ENCODE measurements at places on chromosomes 6 and 20.

- DNase-seq = no peak
These were observed 35.8 kb downstream of the HLA-DMB start for GRCh38 chr6:32905078-32905477.

DNA sequence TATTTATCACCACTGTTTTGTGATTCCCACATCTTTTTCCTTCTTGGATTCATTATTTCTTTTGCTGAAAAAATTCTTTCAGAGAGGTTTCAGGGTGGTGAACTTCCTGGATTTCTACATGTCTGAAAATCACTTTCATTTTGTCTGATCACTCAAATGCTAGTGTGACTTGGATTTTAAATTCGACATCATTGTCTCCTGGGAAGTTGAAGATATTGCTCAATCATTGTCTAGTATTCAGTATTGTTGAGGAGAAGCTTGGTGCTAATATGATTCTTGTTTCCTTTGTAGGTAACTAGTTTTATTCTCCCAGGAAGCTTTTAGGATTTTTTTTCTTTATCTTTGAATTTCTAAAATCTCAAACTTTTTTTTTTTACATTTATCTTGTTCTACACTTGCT lies 45.0 kb downstream of the DNAH8 start:
- no peak for DNase-seq

DNA sequence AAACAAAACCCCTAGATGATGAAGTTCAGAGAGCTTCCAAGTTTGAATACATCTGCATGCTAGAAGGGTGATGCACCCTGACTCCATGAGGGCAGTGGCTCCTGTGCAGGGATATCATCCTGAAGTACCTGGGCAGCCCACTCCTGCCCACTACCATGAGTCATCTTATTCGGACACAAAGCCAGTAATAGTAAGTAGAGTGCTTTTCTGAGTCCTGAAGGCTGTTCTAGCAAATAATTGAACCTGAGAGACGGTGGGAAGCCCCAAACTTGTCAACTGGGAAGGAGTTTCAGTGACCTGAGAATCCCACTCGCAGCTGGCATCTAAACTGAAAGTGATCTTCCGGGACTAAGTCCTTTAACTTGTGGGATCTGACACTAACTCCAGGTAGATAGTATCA lies 152.9 kb upstream of the COL21A1 start:
- no peak for DNase-seq

- no peak for DNase-seq
These were observed 84.7 kb downstream of the ASXL1 start for GRCh38 chr20:32442630-32443373.

DNA sequence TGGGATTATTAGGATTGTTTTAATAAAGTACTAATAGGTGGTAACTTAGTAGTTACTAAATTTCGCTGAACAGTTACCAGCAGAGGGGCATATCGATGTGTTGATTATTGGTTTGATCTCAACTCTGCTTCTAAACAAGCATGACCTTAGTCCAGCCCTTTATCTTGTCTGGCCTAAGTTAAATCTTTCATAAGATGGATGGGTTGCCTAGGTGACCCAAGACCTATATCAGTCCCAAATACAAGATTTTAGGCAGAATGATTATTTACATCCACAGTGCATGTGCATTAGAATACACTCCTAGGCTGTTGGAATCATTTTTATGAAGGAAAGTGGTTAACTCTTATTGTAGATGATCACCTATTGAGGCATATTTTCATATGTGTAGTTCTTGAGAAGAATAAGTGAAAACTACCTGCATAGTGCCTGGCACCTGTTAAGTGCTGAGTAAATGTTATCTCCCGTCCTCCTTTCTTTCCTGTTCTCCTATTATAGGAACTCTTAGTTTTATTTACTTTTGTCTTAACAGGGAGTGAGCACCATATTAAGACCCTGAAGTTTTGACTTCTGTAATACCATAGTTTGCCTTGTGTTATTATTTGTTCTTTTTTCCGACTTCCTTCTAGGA lies 1.1 kb downstream of the HSF2 start:
- no peak for DNase-seq

- DNase-seq = no peak
These were observed 55.2 kb downstream of the PIGU start for GRCh38 chr20:34621383-34622367.

DNA sequence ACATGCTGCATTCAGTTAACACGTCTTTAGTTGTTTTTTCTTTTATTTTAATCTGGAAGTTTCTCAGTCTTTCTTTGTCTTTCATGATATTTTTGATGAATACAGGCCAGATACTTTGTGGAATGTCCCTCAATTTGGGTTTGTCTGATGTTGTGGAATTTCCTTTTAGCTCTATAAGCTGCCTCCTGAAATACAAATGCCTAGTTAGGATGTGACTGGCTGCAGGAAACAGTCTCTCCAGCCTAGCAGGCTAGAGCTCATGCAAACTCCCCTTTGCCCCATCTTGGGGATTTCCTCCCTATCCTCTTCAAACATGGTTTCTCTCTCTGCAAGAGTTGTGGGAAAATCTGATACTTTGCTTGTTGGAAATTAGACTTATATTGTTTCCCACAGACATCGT lies 89.3 kb upstream of the JAG1 start:
- no peak for DNase-seq

Data from GM12892 (cell line).